ENCODE measurements at places on chromosomes 3 and 15.
A peak's percentile ranks its signal among the peaks of the same experiment; 100 is the strongest.

- DNase-seq = no peak
These were observed 406.9 kb upstream of the ADAMTS9 start for GRCh38 chr3:65094723-65095122.

DNA sequence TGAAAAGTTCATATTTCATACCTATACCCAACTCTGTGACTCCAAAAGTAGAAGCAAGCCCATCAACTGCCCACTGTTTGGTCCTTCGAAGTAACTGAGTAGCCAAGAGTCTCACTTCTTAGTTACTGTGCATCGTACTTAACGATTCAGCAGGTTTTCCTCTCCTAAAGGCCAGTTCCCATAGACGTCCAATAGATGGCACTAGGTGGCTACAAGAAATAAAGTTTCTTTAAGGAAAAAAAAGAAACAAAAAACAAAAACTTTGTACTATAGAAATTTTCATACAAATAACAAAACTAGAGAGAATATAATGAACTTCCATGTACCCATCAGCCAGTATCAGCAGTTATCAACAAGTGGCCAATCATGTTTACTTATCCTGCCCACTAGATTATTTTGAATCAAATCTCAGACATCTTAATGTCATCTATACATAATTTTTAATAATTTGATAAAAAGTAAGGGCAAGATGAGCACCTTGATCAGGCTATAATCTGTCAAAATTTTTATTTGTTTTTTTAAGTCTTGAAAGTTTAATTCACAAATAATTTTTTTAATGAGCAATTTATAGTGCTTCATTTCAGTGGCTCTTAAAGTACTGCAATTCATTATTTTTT is 63.8 kb upstream of the ACP3 start:
- DNase-seq = peak; percentile 33

GRCh38 chr15:59394166-59394661 is 21.5 kb upstream of the MYO1E start:
- no peak for DNase-seq

GRCh38 chr3:152100491-152101132 is 168.1 kb upstream of the MBNL1 start:
- no peak for DNase-seq

DNA sequence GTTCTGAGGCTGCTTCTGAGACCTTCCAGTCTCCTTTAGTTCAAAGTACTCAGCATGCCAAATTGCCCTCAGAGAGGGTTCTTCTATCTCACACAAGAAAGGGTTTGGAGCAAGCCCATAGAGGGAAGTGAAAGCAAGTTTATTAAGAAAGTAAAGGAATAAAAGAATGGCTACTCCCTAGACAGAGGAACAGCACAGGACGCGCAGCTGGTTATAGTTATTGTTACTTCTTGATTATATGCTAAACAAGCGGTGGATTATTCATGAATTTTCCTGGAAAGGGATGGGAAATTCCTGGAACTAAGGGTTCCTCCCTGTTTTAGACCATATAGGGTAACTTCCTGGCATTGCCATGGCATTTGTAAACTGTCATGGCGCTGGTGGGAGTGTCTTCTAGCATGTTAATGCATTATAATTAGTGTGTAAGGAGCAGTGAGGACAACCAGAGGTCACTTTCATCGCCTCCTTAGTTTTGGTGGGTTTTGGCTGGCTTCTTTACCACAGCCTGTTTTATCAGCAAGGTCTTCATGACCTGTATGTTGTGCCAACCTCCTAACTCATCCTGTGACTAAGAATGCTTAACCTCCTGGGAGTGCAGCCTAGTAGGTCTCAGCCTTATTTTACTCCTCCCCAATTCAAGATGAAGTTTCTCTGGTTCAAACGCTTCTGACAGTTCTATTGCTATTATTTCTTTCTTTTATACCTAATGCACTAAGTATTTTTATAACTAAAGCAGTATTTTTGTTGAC is 26.3 kb downstream of the SCN11A start:
- no peak for DNase-seq

- DNase-seq = no peak
These were observed 5.6 kb downstream of the MBD4 start for GRCh38 chr3:129434140-129434539.

DNA sequence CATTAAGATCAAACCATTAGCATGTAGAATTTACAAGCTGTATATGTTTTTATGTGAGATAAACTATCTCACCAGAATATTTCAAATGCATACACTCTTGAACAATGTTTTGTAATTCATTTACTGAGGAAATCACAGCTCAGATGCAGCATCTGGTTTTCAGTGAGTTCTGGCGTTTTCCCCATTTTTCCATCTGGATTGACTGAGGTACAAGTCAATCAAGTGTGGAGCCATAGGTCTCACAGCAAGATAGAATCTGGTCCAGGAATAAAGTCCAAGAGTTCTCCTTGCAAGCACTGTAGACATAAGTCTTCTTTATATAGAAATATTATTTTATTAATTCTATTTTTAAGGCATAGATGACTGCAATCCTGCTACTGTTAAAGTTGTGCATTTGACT is 219.3 kb downstream of the ZBBX start:
- DNase-seq = no peak

DNA sequence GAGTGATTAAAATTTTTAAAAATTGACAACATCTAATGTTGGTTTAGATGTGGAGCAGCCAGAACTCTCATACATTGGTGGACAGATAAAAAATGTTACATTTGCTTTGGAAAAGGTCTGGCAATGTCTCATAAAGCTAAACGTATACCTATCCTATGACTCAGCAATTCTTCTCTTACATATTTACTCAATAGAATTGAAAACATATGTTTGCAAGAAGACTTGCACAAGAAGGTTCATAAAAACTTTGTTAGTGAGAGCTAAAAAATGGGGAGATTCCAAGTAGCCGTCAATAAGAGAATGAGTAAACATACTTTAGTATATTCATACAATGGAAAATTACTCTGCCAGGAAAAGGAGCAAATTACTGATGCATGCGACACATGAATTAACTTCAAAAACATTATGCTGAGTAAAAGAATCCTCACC is 30.0 kb downstream of the MASP1 start:
- no peak for DNase-seq

DNA sequence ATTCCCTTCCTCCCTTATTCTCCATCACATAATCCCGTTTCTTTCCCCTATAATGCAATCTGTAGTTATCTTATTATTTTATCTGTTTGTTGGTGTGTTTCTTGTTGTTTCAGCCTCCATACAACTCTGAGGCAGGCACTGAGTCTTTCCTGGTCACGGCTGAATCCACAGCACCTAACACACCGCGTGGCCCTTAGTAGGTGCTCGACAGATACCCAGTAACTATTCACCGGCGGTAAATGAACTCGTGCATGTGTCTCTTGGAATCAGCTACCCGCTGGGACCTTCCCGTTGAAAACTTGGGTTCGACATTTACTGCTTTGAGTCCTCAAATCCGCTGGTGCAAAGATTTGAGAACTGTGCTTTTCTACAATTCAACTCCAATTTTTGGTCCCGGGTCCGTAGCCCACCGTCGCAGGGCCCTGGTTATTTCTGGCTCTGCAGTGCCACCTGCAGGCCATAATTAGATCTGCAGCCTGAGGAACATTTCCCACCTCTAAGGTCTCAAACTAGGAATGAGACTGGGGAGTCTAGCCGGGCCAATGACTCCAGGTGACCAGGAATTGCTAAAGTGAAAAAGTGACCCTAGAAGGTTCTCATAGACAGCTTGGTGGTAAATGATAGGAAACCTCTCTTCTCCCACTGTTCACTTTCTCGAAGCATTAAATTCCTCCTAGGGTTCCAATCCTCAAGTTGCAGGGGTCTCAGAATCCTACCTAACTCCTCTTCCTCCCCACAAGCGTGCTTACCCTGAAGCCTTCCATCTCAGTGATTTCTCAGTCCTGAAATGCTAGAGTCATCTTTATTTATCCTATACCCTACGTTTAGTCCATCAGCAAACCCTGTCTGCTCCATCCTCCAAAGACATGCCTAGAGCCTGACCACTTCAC is 40.0 kb upstream of the TRH start:
- DNase-seq = peak; percentile 62

GRCh38 chr15:87454860-87455259 is 801.7 kb downstream of the NTRK3 start:
- DNase-seq = no peak

Measured in HuH-7 (cell line).